ENCODE measurements at places on chromosomes 7 and 10. TPM values are rescaled to one million over a fixed set of nuclear protein-coding genes. Genes with fewer than 3 reads are reported as not detected.

GRCh38 chr10:14648005-14648765, 126.5 kb downstream of the FAM107B start:
- DNase-seq = peak; percentile 99

DNA sequence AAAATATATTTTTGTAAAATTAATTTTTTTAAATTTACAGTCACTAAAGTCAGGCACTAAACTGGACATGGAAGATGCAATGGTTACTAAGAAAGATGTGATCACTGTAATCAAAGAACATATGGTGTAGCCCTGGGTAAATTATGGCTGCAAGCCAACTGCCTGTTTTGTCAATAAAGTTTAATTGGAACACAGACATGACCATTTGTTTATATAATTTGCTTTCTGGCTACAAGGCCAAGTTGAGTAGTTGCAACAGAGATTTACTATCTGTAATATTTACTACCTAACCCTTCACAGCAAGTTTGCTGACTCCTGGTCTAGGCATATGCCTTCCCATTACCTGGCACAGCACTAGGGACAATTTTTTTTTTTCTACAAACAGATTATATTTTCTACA, 448.9 kb downstream of the ADRA2A start:
- DNase-seq = no peak

DNA sequence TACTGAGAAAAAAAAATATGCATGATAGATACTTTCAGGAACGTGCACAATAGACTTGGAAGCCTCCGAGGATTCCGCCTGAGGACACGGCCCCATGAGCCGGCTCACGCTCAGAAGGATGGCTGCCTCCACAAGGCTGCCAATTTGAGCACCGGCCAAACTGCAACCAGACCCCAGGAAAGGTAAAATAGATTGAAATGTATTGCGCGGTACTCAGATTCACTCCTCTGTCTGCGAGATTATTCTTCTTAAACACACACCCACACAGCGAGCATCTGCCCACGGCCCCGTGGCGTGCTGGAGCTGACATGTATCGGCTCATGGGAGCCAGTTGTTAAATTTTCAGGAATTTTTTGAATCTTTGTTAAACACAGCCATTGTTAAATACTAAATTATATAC, 653.2 kb upstream of the MKI67 start:
- DNase-seq = no peak

DNA sequence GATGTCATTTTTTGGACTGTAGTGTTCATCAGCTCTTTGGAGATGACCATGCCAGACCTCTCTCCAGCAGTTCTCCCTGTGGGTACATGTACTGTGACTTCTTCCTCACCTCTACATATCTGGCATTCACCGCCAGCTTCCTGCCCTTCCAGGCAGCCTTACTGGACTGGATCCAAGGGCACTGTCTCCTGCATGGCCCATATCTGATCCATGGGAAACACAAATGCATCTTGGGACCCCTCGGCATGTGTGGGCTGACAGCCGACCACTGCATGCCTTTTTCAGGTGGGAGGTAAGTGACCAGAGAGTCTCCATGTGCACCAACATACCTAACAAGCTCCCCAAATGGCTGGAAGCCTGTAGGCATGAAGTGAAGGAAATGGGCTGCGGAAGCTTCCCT, 3.9 kb upstream of the BLVRA start:
- no peak for DNase-seq

DNA sequence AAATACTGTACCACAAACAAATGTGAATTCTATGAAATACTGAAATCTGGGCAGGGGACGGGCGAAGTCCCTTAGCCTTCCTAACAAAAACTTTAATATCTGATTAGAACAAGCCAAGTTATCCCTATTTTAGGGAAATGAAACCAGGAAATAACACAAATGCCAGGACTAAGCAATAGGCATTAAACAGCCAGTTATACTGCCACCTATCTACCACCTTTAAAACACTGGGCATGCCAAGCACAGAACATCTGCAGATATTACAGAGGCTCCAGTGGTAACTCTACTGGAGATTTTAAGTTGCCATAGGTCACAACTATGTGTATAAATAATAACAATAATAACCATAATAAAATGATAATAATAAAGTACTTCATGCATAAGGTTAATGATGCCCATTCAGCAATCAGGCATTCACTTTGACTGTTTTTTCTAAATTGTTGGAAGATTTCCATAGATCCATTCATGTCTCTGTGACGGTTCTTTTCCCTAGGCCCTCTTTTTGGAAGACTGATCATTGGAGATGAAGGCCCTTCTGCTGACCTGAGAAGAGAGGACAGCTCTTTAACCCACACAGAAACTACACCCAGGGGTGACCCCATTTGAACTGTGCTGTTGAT, 195.7 kb downstream of the CACNA2D1 start:
- no peak for DNase-seq

GRCh38 chr7:112042631-112043030, 163.6 kb downstream of the DOCK4 start:
- DNase-seq = no peak

- no peak for DNase-seq
Measured at GRCh38 chr7:95630702-95631458, 34.6 kb upstream of the PDK4 start.

DNA sequence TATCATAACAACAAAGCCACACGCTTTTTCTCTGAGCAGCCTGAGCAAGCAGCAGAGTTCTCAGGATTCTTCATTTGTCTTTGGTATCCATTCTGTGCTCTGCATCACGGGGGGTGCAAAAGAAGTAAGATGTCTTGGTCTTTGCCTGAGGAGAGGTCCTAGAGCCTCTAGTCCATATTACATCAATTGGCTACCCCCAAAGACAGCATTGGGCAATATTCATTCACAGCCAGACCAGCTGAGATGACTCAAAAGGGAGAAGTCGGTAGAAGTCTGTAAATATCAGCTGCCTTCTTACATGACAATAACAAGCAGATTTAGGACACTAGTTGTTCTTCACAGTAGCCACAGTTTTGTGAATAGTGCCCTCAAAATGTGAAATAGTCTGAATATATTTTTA, 66.6 kb downstream of the FZD1 start:
- DNase-seq = no peak

DNA sequence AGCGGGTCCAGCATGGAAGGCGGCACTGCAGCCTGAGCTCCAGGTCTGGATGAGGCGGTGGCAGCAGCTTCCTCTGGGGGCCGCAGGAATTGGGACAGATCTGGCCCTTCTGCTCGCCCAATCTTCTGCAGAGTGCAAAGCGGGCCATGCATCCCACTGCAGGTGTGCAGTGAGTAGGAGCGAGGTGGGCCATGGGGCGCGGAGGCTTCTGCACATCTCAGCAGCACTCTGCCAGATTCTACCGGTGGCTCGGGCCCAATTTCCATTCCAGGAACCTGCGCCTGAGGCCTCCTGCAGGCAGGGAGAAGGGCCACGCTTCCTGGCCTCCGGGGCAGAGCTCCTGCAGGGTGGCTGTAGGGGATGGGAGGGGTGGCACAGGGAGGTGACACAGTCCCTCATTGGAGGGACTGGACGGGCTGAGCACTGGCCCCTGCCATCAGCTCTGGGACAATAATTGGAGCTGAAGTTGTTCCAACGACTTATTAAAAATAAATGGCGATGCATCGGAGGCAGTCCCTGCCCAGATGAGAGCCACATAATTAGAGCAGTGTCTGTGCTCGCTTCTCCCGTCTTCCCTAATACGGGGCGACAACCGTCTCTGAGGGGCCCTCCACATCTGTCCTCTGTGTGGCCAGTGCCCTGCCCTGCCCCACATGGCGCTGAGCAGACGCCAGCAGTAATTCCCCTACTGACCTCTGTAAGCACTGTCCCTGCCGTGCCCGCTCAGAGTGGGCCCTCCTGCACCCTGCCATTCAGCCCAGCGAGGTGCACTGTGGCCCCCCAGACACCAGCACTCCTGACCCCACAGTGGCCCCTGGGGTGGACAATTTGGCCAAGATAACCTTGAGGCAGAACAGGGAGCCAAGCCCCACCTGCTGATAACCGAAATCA, 197.5 kb downstream of the ELFN1 start:
- DNase-seq = no peak

The ZNF786 gene
- polyA plus RNA-seq = 5.9 TPM

The FOXI2 gene
- not detected for polyA plus RNA-seq
